Fibroblast of pulmonary artery (primary cell): ENCODE measurements at places on chromosomes 6 and 20.

DNA sequence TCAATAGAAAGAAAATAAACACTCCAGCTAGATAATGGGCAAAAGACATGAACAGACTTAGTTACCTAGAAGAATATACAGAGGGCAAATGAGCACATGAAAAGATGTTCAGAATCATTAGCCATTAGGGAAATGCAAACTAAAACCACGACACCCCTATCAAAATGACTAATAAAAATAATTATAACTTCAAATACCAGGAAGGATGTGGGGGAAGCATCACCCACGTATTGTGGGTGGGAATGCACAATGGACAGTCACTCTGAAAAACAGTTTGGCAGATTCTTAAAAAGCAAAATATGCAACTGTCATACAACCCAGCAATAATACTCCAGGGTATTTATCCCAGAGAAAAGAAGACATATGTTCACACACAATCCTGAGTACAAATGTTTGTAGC lies 92.6 kb downstream of the DLL1 start:
- no peak for DNase-seq

DNA sequence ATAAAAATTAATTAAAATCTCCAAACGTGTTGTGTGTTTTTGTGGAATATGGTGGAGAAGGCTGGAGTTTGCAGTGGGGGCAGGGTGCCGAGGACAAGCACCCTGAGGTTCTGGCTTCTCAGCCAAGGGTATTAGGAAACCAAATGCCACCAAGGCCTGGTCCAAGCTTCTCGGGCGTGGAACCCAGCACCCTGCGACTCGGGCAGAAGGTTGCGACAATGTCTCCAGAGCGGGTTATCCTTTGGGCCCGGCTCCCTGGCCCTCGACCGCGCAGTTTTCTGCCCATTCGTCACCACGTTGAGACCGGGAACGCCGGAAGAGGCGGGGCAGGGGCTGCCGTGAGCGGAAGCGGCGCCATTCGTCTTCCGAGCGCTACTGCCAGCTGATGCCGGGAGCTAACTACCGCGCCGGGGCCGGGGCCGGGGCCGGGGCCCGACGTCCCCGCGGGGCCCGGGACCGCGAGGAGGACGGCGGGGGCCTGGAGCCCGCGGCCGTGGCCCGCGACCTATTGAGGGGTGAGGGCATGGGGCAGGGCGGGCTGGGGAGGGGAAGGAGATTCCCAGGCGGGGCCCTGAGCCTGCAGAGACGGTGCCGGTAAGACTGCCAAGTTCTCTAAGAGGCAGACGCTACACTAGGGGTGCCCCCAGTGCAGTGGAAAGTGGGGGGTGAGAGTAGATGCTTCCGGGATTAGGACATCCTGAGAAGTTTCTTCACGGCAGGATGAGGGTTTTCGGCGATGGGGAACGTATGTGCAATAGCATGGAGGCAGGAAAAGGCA lies at the start of gene RRP36:
TSS of gene RRP36 (plus strand) at position 354 of the 778 bp plus-strand sequence. CDS start at position 386, 32 bp downstream.
- DNase-seq, result peak; percentile 66

DNA sequence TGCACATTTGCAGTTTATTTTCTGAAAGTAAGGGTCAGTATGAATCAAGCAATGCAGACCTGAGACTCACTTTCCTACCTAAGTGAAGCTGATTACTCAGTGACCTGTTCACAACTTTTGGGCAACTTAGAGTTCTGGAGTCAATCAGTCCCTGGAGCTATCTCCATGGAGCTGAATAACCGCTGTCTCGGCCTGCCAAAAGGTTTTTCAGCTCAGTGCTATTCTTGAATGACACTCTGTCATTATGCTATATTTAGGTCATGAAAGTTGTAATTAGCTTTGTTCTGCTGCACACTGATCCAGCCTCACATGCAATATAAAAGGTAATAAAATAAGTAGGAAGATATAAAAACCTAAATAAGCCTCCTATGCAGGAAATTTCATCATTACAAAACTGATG lies 356.0 kb downstream of the BMP2 start:
- DNase-seq, result no peak

GRCh38 chr20:32524829-32525501 lies 60.2 kb downstream of the NOL4L start:
- no peak for DNase-seq

DNA sequence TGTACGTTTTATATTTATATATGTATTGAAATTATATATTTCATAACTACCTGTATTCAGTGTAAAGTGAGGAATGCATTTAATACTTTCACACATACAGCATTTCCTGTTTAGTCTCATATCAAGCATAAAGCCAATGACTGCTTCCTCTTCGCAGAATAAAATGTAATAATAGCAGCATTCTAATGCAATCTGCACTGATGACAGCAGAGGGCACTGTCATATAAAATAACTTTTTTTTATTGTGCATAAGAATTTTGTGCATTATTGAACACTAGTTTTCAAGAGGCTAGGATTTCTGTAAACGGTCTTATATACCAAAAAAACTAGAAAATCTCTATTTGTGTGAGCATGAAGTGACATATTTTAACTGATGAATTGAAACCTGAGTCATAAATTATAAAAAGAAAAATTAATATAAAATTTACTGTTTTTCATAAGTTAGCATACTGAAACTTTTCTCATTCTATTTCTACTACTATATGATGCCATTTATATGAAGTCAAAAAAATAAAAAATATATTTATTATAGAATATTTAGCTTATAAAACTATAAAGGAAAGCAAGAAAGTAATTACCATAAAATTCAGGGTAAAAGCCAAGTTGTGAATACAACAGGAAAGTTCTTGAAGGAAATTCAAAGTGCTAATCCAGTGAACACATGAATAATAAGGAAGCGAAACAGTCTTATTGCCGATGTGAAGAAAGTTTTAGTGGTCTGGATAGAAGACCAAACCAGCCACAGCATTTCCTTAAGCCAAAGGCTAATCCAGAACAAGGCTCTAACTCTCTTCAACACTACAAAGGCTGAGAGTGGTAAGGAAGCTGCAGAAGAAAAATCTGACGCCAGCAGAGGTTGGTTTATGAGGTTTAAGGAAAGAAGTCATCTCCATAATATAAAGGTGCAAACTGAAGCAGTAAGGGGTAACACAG lies 36.3 kb downstream of the RNF146 start:
- DNase-seq, result peak; percentile 72

DNA sequence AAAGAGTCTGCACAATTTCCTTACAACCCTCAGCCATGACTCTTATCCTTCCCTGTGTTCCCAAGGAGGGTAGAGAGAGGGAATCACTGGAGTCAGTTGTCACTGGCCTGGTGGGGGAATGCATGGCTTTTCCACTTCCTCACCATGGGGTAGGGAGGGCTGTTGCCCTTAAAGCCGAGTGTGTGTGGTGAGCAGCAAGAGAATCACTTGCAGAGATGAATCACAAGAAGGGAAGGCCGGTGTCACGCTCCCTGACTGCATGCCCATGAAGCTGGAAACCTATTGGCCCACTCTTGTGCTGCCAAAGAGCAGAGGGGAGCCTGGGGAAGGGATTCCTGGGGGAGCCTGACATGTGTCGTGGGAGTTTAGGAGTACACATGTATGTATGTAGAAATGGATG lies 18.1 kb upstream of the BMP6 start:
- DNase-seq, result no peak

DNA sequence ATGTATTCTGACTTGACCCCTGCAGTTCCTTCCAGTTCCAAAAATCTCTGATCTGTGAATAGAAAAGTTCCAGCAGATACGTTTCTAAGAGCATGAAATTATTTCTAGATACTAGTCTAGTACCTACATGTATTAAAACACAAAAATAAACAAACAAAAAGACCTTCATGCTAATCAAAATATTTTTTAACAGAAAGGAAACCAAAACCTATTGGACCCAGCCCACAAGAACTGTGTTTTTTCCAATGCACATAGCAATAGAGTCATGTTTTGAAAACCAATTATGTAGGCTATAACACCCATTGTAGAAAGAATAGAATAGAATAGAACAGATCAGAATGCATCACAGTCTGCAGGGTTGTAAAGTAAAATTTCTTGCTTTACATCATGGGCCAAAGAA lies 158.6 kb upstream of the TNFAIP3 start:
- no peak for DNase-seq

DNA sequence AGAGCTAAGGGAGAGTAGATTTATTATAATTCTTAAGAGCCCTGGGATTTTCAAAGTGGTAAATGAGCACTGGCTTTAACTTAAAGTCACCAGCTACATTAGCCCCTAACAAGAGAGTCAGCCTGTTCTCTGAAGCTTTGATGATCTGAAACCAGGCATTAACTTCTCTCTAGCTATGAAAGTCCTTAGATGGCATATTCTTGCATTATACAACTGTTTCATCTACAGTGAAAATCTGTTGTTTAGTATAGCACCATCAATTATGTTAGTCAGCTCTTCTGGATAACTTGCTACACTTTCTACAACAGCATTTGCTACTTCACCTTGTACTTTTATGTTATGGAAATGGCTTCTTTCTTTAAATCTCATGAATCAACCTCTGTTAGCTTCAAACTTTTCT lies 1046.7 kb downstream of the HACE1 start:
- no peak for DNase-seq

- no peak for DNase-seq
These were observed 14.5 kb upstream of the DUSP22 start for GRCh38 chr6:277746-278145.

GRCh38 chr20:23340524-23340923 lies 10.1 kb upstream of the NXT1 start:
- DNase-seq, result peak; percentile 86

DNA sequence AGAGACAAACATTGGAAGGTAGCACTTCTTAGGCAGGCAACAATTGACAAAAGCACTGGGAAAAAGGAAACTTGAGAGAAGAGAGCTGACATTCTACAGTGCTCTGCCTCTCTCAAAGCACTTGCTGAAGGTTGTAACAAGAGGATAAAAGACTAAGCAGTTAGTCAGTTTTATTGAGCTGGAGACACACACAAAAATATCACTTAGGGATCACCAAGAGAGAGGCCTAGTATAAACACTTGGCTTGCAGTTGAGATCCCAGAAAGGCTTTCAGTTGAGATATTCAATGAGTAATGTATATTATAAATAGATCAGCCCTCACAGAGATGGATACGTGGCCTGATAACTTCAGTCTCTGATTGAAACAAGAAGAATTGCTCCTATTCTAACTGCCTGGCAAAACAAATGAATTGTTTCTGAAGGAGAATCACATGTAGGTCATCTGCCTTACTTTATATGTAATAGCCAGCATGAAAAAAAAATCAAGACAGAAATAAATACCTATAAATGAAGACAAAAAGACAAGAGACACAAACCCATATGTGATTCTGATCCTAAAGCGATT lies 747.2 kb upstream of the MAN1A1 start:
- no peak for DNase-seq

- peak; percentile 78 for DNase-seq
These were observed 69.9 kb downstream of the HACE1 start for GRCh38 chr6:104789770-104790190.

GRCh38 chr6:17940151-17940792 lies 47.2 kb downstream of the KIF13A start:
- no peak for DNase-seq

- DNase-seq, result no peak
These were observed 14.8 kb upstream of the CEP162 start for GRCh38 chr6:84242265-84242664.

DNA sequence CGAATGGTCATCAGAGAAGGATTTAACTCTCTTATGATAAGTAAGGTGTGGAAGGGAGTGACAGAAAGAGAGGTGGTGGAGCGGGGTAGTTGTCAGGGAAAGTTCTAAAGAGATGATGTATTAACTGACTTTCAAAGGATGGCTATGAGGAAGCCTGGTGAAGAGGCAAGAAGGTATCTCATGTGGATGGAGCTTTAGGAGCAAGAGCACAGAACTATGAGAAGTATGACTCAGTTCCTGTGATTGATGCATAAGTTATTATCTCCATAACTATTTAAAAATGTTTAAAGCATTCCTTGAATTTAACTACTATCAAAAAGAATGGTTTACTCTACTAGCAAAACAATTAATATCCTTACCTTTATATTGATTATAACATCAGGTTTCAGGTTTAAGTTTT lies 28.8 kb downstream of the AK9 start:
- DNase-seq, result no peak

- no peak for DNase-seq
These were observed 77.8 kb downstream of the ESR1 start for GRCh38 chr6:151885234-151885633.

GRCh38 chr20:36341331-36342020 lies 35.3 kb downstream of the DLGAP4 start:
- no peak for DNase-seq

GRCh38 chr20:5834436-5835005 lies 84.3 kb downstream of the SHLD1 start:
- DNase-seq, result no peak

GRCh38 chr20:56816349-56816748 lies 187.2 kb downstream of the TFAP2C start:
- no peak for DNase-seq

DNA sequence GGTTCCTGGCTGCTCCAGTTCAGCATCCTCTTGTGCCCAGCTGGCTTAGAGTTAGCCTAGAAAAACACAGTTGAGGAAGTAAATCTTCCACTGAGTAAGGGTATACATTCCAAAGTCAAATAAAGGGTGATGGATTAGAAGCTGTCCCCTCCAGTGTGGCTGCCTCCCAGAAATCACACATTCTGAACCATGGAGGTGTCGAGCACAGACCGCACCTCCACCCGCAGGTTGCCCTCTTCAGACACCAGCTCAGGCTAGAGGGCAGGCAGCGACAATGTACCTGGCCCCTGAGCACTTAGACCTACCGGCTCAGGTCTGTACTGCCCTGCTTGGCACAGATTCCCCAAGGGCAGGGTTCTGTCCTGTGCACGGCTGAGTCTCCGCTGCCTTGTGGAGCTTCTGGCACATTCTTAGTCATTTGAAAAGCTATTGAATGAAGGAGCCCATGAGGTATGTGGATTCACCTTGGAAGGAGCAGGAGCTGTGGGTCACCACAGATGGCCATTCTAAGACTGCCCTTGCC lies 118.1 kb downstream of the FAM120B start:
- no peak for DNase-seq

- no peak for DNase-seq
These were observed 132.6 kb upstream of the BTN3A2 start for GRCh38 chr6:26232306-26232939.

GRCh38 chr6:108897371-108897770 lies 49.1 kb downstream of the ARMC2 start:
- peak; percentile 62 for DNase-seq

DNA sequence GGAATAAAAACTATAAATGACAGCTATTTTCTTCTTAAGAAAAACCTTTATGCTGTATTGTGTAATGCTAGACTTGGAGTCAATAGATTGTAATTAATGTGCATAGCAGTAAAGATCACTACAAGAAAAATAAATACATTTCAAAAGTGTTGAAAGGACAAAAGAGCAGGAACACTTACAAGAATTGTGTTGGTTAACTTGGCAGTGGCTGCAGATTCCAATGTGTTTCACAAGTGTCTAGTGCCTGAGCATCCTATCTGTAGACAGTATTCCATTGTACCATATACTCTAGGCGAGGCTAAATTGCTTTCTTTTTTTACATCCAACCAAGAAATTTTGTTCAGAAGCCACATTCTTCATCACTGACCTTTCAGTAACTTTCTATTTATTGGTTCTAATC lies 924.1 kb downstream of the EPHA7 start:
- DNase-seq, result peak; percentile 31

DNA sequence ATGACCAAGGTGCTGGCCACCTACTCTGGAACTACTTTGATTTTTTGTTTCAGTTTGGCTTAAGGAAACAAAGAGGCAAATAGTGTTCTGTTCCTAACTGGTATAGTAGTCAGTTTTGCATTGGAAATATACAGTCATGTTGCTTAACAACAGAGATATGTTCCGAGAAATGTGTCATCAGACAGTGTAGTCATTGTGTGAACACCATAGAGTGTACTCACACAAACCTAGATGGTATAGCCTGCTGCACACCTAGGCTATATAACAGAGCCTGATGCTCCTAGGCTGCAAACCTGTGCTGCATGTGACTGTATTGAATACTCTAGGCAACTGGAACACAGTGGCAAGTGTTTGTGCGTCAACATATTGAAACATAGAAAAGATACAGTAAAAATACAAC lies 80.4 kb downstream of the ARID1B start:
- peak; percentile 64 for DNase-seq
